ENCODE measurements at places on chromosomes 2 and 18. TPM values are rescaled to one million over a fixed set of nuclear protein-coding genes. Genes with fewer than 3 reads are reported as not detected.

DNA sequence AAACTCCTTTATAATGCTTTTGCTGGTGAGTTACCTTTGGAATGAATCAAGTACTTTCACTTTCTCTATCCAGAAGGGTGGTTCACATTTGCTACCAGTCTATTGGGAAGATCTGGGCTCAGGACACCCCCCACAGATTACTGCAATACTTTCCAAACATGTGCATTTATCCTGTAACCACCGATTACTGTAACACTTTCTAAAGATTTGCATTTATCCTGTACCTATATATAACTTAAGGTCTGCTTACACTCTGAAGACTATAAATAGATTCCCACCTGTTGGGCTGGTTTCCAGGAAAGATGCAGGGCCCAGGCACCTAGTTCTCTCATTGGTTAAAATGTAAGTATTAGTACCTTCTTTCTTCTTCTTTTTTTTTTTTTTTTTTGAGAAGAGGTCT lies 113.0 kb upstream of the NEDD4L start:
- H3K27ac ChIP-seq = no peak overlapping the region
- H3K36me3 ChIP-seq = no peaks in the 10 kb centered on the region
- no peaks in the 10 kb centered on the region for H3K4me1 ChIP-seq
- H3K27me3 ChIP-seq = no peaks in the 10 kb centered on the region

DNA sequence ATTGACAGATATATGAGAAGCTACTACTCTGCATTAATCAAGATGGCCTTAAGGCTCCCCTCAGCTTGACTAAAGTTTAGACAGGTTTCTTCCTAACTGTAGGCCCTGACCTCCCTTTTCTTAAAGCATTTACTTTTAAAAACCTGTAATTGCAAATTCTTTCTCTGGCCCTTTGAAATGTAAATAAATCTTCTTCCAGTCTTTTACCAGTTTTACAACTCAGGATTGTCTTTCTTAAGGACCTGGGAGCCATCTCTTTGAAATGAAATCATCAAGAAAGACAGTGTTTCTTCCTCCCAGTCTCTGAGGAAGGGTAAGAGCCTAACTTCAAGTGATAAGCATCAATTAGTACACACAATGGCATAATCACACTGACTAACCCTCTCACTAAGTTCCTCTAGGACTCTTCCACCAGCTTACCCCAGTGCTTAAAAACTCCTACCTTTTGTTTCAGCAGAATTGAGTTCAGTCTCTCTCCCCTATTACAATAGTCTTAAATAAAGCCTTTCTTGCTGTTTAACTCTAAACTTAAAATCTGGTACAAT lies 58.7 kb upstream of the CDH20 start:
- no peak for DNase-seq
- no peaks in the 10 kb centered on the region for H3K4me1 ChIP-seq
- H3K27ac ChIP-seq = no peak overlapping the region
- no peak overlapping the region for H3K4me3 ChIP-seq
- H3K27me3 ChIP-seq = no peaks in the 10 kb centered on the region

DNA sequence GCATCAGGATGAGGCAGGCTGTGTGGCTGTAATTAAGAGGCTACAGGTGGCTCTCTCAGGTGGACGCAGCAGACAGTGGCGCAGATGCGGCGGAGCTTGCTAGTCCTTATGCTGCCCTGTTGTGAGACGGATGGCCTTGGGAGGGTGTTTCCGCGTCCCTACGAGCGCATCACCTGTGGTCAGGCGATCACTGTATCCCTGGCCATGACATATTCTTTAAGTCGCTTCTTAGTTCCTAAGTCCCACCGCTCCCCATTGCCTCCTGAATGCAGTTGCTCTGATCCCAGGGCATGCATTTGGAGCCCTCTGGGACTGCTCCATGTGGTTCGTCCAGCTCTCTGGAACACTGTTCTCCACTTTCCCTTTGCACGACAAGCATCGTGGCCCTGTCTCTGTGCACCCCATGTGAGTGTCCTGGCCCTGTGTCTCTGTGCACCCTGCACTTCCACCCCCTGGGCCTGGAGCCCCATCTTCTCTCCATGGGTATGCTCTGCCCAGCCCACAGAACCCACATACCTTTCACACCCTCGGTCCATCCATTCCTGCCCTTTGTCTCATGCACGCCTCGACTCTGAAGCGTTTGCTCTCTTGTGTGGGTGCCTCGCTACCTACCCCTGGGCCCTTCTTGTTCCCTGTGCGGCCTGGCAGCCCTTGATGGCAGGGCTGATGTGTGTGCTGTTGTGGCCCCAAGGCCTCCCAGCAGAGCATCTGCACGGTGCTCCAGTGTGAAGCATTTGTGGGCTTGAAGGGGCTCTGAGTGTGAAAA lies 74.4 kb downstream of the SH3RF3 start:
- no peak overlapping the region for H3K27ac ChIP-seq
- peaks cover 6% of the 10 kb centered on the region for H3K4me1 ChIP-seq
- no peaks in the 10 kb centered on the region for H3K27me3 ChIP-seq
- no peak overlapping the region for H3K4me3 ChIP-seq

DNA sequence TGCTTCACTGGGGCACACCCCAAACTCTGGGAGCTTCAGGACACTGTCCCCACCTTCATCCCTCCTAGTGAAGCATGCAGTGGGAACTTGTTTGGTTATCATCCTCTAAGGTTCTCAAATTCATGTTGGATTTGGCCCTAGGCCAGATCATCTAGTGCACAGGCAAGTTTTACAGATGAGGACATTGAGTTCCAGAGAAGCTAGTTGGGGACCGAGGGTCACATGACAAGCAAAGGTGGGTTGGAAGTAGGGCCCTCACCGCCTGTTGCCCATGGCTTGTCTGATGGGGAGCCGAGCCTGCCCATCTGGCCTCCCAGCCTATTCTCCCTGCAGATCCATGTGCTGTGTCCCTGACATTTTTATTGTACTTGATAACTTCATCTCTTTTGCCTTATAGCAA lies 2.8 kb downstream of the PRKCE start:
- DNase-seq = no peak
- no peaks in the 10 kb centered on the region for H3K36me3 ChIP-seq
- H3K27me3 ChIP-seq = no peaks in the 10 kb centered on the region
- H3K27ac ChIP-seq = no peak overlapping the region
- H3K4me3 ChIP-seq = no peak overlapping the region

DNA sequence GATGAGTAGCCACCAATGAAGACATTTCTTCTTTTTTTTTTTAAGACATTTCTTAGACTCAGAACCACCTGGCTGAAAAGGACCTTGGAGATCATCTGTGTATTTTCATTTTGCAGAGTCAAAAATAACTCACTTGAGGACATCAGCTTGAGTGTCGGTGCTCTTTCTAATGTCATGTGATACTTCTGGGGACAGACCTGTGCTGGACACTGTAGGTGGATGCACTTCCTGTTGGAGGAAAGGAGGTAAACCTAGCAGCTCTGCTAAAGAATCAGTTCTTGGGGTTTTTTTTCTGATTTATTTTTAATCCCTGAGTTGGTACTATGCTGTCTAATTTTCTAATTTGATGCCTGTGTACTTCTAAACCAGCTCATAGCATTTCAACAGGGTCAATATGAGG lies 283.9 kb upstream of the CRIM1 start:
- DNase-seq = no peak
- H3K36me3 ChIP-seq = no peaks in the 10 kb centered on the region
- no peaks in the 10 kb centered on the region for H3K4me1 ChIP-seq

DNA sequence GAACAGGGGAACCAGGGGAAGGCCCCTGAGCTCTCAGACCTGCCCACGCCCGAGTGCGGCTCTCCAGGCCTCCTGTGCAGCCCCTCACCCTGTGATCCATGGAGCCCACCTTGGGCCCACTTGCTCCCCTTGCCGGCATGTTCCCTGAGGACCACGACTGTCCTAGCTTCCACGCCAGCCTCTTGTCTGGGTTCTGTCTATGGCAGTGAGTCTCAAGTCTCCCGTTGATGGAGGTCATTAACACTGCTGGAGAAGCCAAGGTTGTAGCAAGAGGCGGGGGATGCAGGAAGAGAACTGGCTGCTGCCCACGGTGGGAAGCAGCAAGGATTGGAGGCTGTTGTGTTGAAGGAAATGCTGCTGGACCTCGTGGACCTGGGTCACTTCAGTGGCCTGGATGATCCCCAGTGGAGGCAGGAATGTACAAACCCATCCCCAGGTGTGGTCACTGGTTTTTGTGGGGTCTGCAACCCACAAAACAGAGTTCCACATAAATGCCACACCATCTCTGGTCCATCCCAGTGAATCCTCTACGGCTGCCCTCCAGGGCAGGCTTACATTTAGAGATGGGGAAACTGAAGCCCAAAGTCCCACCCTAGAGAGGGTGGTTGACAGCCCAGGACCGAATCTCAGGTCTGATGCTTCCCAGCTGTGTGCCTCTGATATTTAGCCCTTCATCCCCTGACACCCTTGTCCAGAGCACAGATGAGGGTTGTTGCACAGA lies 150.3 kb downstream of the NDUFA10 start:
- H3K27me3 ChIP-seq = no peaks in the 10 kb centered on the region
- no peaks in the 10 kb centered on the region for H3K36me3 ChIP-seq
- H3K4me1 ChIP-seq = no peaks in the 10 kb centered on the region
- H3K27ac ChIP-seq = no peak overlapping the region

HOXD9 gene
- not detected for total RNA-seq
